ENCODE measurements at places on chromosomes 13 and 19.

DNA sequence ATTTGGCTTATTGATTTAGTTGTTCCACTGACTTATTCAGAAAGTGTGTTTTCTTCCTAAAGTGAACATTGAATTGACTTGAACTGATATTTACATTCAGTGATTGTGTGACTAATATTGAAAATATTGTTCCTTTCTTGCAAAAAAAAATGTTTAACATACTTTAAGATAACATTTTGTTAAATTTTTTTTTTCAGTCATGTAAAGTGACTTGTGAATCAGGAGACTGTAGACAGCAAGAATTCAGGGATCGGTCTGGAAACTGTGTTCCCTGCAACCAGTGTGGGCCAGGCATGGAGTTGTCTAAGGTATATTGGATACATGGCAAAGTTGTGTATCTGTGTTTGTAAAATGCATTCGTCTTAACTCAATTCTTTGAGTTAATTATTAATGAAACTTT, 22.9 kb downstream of the TNFRSF19 start:
- DNase-seq: no peak

DNA sequence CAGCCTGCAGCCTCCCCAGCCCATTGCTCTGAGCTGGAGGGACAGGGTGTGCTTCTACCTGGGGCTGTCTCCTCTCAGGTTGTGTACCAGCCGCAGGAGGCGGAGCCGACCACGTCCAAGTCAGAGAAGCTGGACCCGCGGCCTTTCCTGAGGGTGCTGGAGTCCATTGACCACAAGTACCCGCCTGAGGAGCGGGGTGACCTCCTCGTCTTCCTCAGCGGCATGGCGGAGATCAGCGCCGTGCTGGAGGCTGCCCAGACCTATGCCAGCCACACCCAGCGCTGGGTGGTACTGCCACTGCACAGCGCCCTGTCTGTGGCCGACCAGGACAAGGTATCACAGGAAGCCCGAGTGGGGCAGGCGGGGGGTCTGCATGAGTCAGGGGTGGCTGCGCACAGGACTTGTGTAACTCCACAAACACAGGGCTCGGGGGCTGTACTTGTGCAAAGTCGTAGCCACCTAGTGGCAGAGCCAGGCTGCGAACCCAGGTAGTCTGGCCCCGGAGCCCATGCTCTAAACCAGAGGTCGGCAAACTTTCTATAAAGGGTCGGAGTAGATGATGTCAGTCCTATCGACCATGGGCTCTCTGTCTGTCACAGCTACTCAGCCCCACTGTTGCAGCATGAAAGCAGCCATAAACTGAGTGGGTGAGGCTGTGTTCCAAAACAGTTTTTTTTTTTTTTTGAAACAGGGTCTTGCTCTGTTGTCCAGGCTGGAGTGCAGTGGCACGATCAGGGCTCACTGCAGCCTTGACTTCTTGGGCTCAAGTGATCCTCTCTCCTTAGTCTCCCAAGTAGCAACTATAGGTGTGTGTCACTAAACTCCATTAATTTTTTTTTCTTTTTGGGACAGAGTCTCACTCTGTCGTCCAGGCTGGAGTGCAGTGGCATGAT, 8.9 kb downstream of the DHX34 start:
- DNase-seq: no peak

- no peak for DNase-seq
Observed at GRCh38 chr19:9673912-9674662, 813 bp downstream of the ZNF562 start.

DNA sequence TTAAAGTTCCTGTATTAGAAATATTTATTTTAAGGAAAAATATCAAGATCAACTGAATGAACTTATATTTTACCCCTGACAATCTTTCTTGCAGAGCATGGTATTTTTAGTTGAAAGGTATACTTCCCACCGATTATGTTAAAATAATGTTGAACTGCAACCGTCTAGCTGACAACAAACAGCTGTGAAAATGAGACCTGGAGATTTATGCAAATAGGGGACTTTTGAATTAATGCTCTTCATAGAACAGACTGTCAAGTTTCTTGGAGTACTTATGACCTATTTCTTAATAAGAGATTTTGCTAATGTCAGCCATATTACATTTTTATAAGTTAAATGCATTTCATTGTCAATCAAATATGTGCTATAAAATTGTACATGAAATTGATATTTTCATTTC, 210.9 kb downstream of the NALCN start:
- no peak for DNase-seq

GRCh38 chr13:98972059-98972458, 5.8 kb downstream of the DOCK9 start:
- no peak for DNase-seq

DNA sequence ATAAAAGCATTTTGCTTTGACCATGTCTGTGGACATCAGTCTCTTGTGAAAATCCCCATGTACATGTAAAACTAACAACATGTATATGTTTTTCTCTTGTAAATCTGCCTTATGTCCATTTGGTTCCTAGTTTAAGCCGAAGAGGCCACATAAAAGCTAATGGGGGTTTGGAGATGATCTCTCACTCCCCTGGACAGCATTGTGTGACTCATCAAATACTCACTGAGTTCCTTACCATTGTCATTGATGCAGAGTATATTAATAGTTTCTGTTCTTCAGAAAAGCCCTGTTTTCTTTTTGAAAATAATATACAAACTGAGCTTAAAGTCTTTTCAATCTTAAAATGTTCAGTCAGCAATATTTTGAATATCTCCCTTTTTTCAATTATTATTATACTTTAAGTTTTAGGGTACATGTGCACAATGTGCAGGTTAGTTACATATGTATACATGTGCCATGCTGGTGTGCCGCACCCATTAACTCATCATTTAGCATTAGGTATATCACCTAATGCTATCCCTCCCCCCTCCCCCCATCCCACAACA, 536.7 kb upstream of the HTR2A start:
- DNase-seq: no peak

DNA sequence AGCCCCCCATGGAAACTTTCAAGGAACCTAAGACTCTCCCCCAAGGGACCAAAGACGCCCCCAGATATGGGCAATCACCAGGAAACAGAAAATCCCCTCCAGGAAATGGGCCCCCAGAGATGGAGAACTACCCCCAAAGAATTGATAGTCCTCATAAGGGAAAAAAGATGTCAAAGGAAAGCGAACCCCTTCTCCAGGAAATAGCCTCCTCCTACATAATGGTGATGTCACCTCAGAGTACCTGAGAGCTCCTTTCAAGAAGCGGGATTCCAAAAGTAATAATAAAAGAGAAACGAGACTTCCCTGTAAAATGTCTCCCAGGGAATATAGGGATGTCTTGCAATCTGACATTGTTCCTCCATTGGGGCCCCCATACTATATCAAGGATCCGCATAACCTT, 1.1 kb downstream of the CDKN2D start:
- no peak for DNase-seq

DNA sequence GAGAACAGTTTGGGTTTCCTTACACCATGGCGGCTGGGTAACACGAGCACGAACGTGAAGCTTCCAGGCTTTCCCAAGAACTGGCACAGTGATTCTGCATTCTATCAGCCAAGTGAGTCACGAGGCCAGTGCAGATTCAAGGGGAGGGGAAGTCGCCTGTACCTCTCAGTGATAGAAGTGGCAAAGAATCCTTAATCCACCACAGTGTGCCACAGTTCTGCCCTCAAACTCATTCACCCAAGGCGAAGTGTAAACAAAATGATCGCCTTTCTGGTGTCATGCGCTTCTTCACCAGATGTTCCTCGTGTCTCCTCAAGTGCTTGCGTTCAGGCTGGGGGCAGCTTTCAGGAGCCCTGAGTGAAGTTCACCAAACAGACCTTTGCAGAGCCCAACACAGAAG, 24.9 kb upstream of the AMER2 start:
- no peak for DNase-seq

Measured in MG63 (cell line).